ENCODE measurements at places on chromosomes 6 and 20. TPM values are rescaled to one million over a fixed set of nuclear protein-coding genes. Genes with fewer than 3 reads are reported as not detected.

DNA sequence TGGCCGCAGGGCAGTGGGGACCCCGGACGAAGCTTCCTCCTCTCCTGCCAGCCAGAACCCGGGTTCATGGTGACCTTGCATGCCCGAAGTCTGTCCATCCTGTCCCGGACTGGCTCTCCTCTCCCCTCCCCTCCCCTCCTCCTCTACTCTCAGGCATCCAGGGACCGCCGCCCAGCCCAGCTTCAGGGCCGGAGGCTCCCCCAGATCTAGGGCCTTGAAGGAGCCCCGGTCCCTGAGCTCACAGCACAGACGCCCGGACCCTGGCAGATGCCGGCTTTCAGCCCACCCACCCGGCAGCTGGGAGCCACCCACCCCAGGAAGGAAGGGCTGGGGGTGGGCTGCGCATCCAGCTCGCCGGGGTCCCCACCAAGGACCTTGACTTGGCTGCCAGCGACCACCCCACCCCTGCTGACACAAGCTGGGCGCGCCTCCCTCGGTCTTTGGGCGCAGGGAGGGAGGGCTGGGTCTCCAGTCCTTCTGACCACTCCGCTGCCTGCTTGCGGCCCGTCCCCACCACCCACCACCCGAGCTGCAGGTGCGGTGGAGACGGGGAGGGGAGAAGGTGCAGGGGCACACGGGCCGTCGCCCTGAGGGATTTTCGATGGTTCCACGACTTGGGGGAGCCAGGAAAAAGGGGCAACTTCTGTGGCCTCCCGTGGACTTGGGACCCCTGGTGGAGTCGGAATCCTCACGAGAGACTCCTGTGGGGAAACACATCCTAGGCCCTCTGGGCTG lies 5.8 kb upstream of the ABHD16B start:
- peak; percentile 70 for DNase-seq

TUBB2B gene
- total RNA-seq = 2.1 TPM

DNA sequence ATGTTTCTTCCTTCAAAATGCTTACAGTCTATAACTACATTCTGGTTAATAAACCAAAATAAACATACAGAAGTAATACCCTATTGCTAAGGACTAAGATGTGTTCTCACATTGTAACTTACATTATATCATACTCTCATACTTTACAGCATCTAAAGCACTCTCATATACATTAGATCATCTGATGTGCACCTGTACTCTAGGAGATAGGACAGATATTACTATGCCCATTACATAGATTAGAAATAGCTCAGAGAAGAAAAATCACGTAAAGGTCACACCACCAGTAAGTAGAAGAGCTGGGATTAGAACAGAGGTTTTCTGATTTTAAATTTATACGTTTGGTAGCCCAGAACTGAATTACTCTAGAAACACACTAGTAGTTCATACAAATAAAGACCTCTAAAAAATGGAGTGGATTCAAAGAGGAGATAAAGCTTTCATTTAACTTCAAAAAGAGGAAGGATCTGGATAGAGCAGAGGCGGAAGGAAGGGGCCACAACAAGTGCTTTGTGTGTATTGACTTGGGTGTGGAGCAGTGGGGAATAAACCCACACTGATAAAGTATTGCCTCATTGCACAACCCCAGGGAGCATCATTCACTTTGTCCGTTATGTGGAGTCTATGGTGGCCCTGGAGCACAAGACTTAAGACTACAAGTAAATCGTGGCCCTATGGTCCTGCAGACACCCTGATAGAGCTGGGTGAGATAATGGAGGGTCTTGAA lies 30.9 kb downstream of the SLC2A12 start:
- DNase-seq = no peak

- peak; percentile 65 for DNase-seq
Observed at GRCh38 chr6:78910591-78911171, 43.3 kb downstream of the IRAK1BP1 start.
